ENCODE measurements at places on chromosomes 12 and 14.
A peak's percentile ranks its signal among the peaks of the same experiment; 100 is the strongest.

- no peak for DNase-seq
Measured at GRCh38 chr12:115949675-115950074, 327.8 kb downstream of the MED13L start.

GRCh38 chr14:30875788-30876053, 1.4 kb downstream of the COCH start:
- DNase-seq = no peak

GRCh38 chr12:116639765-116640164, 80.6 kb downstream of the MAP1LC3B2 start:
- DNase-seq = no peak

GRCh38 chr14:33734387-33734786, 216.5 kb downstream of the EGLN3 start:
- DNase-seq = no peak

DNA sequence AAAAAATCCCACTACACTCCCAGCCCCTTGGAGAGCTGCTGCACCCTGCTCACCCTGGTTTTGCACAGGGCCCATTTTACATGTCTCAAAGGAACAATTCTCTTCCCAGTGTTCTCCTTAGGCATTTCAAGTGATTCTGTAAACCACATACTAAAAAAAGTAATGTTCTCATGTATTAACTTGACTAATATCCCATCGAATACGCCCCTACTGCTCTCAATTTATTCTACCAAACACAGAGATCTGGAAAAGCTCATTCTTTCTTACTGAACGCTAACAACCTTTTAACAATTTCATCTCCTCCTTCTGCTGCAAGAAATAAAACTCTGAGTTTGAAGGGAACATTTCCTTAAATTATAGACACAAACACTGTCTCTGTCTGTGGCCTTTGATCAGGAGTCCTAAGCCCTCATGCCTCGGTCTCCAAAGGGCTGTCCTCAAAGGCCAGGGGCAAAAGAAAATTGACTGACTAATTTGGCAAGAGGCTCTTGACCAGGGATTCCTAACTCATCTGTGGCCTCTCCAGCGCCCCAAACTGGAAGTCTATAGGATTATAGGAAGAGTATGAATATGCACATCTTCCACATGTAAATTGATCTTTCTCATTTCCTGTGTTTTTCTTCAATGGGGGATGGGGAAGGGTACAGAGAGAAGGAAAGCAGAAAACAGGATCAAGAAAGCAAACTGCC, 17.1 kb upstream of the TSPAN11 start:
- DNase-seq = no peak

- DNase-seq = no peak
Measured at GRCh38 chr12:24359418-24359817, 409.9 kb upstream of the SOX5 start.

GRCh38 chr14:22519877-22520685, 68.9 kb downstream of the DAD1 start:
- DNase-seq = no peak

DNA sequence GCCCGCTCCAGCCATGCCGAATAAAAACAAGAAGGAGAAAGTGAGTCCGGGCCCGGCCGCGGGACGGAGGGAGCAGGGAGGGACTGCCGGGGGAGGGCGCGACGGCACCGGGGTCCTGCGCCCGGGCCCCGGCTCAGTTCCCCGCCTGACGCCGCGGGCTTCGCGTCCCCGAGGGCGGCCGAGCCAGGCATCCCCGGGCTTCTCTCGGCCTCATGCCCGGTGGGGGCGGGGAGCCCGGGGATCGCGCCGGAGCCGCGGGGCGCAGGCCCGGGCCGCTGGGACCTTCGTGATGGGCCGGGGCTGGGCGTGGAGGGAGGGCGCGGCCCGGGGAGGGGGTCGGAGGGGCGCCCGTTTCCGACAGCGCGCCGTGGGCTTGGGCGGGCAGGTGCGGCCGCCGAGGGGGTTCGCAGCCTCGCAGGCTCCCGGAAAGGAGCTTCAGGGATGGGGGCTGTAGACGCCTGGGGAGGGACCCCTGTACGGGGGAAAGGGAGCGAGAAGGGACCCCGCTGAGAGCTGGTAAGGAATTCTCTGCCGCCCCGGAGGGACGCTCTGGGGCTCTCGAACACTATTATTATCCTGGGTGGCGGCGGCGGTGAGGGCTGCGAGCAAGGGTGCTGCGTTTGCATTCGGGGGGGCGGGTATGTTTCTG, 496 bp downstream of the PPP2R5C start:
- DNase-seq = peak; percentile 9

- no peak for DNase-seq
Measured at GRCh38 chr14:80037349-80037748, 174.0 kb downstream of the DIO2 start.

DNA sequence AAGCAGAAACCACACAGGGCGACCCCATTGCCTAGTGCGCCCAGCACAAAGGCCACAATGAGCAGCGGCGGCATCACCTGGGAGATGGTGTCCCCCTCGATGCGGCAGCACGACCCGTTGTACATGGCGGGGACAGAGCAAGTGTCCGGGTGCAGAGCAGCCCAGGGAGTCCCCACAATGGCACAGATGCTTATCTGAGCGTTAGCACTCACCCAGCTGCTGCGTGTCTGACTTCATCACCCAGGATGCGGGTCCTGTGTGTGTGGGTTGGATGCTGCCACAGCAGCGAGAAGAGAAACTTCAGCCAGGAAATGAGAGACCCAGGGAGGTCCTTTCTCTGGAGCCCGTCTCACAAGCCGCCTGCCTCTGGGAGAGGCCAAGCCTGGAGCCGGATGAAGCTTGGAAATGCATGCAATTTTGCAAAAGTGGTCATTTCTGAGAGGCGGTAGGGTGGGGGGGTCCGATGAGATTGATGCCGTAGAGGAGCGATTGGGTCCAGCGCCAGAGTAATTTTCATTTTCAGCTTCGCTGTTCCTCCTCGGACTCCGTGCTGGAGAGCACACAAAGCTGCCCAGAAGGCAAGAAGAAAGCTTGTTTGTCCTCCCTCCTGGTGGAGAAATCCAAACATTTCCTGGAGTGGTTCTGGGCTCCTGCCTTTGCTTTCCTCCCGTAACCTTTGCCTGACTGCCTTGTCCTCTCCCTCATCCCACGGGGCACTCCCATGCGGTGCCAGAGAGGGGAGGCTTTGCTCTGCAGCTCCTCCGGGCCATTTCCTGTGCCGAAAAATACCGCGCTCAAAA, at the start of gene HCAR1:
Gene HCAR1, minus strand, starts transcription at position 630 of the 800 bp plus-strand sequence. Its CDS starts 505 bp downstream, at position 125.
- DNase-seq = no peak

DNA sequence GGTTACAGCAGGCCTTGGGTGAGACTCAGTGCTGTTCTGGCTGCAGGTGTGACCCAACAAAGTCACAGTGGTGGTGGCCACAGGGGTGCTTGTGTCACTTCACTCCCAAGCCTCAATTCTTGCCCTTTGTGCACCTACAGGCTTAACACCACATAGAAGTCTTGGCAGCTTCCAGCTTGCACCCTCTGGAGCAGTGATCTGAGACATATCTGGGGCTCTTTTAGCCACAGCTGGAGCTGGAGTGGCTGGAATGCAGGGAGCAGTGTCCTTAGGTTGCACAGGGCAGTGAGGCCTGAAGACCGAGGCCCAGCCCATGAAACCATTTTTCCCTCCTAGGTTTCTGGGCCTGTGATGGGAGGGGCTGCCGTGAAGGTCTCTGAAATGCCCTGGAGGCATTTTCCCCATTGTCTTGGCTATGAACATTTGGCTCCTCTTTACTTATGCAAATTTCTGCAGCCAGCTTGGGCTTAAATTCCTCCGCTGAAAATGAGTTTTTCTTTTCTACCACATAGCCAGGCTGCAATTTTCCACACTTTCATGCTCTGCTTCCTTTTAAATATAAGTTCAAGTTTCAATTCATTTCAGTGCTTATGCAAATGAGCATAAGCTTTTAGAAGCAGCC, 37.7 kb downstream of the ADAM21 start:
- no peak for DNase-seq

DNA sequence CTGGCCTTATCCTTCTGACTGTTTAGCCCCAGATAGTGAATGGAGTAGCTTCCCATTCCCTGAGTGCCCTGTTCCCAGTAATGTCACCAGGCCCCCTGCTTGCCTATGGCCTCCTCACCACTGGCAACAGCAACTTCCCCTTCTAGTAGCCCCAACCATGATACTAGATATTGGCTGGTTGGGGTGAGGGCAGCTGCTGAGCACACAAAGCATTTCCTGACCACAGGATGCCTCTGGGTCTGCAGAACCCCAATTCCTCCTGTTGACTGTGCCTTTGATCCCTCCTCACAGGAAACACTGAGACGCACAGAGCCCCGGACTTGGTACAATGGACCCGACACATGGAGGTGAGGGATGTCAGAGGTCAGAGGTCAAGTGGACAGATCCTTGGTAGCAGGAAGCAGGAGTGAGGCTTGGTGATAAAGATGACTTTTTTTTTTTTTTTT, 597 bp downstream of the SOAT2 start:
- DNase-seq = no peak

GRCh38 chr14:72476657-72477499, 417.0 kb downstream of the DPF3 start:
- DNase-seq = no peak

DNA sequence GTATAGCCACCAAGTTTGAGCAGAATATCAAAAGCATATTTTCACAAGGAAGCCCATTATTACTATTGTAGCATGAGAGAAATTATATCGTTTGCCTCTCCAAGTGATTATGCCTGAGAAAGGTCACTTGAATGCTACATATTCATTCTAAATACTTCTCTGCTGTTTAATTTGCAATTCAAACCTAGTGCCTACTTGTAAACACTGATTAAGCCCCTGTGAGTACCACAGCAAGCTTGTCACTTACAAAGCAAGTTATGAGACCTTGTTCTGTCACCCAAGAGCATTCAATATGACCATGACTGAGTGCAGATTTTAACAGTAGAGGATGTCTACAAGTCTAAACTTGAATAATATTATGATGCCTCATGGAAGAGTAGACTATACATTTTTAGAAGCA, 124.7 kb upstream of the SSTR1 start:
- no peak for DNase-seq

- DNase-seq = no peak
Measured at GRCh38 chr12:89390802-89391673, 38.7 kb upstream of the DUSP6 start.

- no peak for DNase-seq
Measured at GRCh38 chr12:17459214-17459613, 630.8 kb downstream of the RERGL start.

- DNase-seq = no peak
Measured at GRCh38 chr12:116544656-116545055, 14.5 kb upstream of the MAP1LC3B2 start.

GRCh38 chr12:125330645-125331341, 265.6 kb downstream of the AACS start:
- peak; percentile 9 for DNase-seq

DNA sequence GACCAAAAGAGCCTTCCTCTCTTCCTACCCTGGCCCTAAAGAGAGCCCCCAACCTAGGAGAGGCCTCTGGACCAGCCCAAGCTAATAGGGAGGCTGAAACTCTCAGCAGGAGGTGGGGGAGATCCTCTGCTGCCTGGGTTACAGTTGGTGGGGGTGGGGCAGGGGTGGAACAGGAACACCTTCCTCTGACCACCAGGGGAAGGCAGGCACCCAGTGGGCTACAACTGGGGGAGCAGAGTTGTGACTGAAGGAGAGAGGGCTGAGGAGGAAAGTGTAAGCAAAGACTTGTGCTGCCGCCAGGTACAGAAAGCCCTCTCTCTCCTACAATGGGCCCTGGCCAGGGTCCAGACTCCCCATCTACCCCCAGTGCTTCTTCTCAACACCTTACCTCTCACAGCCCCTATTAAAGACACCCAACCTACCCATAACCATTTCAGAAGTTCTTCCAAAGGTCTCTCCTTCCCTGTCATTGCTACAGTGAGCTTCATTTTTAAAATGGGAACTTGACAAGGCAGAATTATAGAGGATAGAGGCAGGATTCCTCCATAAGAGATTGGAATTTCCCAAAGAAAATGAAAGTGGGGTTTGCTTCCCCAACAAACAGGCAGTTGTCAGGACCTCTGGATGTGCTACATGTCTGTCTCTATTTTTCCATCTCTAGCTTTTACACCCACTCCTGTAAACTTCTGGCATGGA, 1.4 kb downstream of the MYO1A start:
- no peak for DNase-seq

DNA sequence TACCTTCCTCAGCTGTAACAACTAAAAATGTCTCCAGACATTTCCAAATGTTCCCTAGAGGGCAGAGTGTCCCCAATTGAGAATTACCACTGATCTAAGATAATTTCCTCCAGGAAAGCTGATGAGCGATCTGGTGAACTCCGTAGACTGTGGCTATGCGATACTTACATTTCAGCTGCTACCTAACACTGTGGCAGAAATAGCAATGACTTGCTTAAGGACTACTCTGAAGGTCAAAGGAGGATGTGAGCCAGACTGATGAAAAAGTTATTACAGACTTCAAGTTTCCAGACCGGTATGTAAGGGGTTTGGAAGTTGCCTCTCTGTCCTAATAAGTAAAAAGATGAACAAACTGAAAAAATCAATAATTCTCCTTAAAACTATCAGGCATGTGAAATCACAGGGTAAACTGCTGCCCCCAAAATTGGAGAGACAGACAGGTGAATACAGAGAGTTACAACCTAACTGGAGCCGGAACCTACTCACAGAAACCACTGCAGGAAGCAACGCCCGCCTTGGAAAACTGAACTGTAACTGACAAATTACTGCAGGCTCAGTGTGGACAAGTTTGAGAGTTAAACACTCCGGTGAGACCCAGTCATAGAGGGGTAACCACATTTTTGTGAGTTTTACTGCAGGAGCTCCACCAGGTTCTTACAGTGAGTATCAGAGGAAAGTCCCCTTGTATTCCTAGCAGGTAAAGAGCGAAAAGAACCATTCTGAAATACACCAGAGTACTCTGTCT, 60.0 kb upstream of the PARP11 start:
- no peak for DNase-seq

DNA sequence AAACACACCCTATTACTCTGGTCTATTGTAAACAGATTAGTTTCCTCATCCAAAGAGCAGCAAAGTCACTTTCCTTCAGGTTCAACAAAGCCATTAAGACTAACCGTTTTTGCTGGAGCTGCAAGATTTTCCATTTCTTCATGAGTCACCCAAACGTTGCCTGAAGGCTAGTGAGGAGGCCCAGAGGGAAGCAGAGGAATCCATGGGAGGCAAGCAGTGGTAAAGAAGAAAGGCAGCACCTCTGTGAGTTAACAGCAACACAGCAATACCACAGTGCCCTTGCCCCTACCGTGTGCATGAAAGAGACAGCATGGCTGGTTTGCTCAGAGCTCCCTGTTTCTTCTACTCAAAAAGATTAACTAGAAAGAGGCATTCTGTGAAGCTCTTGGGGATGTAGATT, 206.3 kb downstream of the ACSS3 start:
- DNase-seq = no peak

GRCh38 chr12:122226366-122227125, 694 bp upstream of the DIABLO start:
- no peak for DNase-seq

- DNase-seq = no peak
Measured at GRCh38 chr12:132071830-132072384, 72.2 kb downstream of the DDX51 start.

GRCh38 chr12:52713960-52714886, 10.9 kb upstream of the KRT77 start:
- DNase-seq = no peak
